Mesenteric fat pad (tissue), 1 donor: ENCODE measurements at places on chromosomes 12 and 14.
A peak's percentile ranks its signal among the peaks of the same experiment; 100 is the strongest.

- no peak for DNase-seq
Measured at GRCh38 chr12:80509781-80510556, 65.9 kb downstream of the PTPRQ start.

DNA sequence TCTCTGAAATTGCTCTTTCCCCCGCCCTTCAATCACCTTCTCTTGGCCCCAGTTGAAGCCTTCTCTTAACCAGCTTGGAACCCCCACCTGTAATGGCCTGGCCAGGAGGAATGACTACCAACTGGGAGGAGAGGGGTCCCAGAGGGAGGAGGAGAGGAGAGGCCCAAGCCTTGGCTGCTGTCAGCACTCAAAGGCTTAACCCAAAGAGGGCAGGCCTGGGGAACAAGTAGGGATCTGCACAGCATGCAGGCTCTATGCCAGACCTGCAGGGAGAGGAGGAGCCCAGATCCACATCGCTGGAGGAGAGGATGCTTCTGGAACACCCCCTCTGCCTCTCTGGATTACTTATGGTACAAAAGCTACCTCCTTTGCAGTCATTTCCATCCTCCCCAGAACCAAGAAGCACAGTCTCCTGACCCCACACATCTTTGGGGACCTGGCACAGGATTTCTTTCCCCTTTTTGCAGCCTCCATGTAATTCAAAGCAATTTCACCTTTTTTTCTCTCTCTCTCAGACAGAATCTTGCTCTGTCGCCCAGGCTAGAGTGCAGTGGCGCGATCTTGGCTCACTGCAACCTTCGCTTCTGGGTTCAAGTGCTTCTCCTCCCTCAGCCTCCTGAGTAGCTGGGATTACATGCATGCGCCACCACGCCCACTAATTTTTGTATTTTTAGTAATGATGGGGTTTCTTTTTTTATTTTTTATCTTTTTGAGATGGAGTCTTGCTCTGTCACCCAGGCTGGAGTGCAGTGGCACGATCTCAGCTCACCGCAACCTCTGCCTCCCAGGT lies 6.2 kb downstream of the RARG start:
- no peak for DNase-seq

- no peak for DNase-seq
Measured at GRCh38 chr12:118052324-118053070, 8.5 kb downstream of the WSB2 start.

- peak; percentile 98 for DNase-seq
Measured at GRCh38 chr14:61761959-61762786, at the start of gene SNAPC1. Gene SNAPC1 (plus strand): TSS chr14:61762420. CDS start chr14:61762461, 41 bp downstream.

GRCh38 chr12:113347-113746 lies 46.8 kb downstream of the IQSEC3 start:
- DNase-seq: no peak

GRCh38 chr12:84058136-84058535 lies 854.5 kb downstream of the SLC6A15 start:
- DNase-seq: no peak

DNA sequence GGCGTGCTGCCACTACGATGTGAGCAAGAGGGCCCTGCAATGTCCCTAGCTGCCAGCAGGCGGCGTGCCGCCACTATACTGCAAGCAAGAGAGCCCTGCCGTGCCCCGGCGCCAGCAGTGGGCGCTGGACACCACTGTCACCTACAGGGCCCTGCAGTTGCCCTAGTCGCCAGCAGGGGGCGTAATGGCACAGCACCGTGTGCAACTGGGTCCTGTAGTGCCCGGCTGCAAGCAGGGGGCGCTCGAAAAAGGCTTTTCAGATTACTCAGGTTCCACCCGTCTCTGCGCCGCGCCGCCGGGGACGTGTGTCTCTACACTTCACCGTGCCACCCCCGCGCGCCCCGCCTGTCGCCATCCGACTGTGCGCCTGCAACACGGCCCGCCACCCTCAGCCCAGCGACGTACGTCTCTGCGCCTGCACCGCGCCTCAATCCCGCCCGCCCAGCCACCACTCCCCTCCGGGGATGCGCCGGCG lies 1356.9 kb downstream of the TMEM121 start:
- no peak for DNase-seq
